SK-N-SH treated with all-trans-retinoic acid at 6 μM for 48 hours (cell line): ENCODE measurements at places on chromosomes 5 and 9.

DNA sequence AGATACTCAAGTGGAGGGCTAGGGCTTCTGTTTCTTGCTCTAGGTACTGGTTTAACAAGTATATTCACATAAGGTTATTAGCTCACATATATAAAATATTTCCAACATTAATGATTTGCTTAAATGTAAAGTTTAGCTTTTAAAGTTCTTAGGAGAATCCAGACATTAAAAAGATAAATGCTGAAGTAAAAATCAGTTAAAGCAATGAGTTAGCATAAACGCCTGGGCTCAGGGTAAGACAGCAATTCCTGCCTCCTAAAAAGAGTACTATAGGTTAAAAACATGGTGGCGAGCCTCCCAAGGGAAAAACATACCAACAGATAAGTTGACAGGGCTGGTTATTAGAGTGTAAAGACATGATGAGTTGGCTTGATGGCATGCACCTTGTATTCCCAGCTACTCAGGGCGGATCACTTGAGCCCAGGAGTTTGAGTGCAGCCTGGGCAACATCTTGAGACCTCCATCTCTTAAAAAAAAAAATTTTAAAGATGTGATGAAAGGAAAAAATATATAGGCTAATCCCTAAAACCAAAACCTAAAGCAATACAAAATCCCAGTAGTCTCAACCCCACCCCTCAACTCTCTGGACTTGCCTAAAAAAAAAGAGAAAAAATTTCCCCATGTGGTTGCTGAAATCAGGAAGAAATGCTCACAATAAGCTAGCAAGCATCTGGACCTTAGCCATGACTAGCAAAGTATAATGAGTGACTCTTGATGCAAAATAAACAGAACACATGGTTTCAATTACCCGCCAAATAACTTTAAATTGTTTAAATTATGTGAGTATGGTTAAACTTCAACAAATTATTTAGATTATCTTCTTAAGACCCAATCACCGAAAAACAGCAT is 3.6 kb downstream of the GOLPH3 start:
- no peak for ATAC-seq

GRCh38 chr5:3931976-3932375 is 336.3 kb downstream of the IRX1 start:
- ATAC-seq: no peak

- no peak for ATAC-seq
Measured at GRCh38 chr9:135644631-135645218, 5.4 kb upstream of the GLT6D1 start.

GRCh38 chr5:36741128-36741527 is 134.7 kb downstream of the SLC1A3 start:
- no peak for ATAC-seq

- ATAC-seq: no peak
Measured at GRCh38 chr9:15453956-15454355, 31.3 kb downstream of the SNAPC3 start.

DNA sequence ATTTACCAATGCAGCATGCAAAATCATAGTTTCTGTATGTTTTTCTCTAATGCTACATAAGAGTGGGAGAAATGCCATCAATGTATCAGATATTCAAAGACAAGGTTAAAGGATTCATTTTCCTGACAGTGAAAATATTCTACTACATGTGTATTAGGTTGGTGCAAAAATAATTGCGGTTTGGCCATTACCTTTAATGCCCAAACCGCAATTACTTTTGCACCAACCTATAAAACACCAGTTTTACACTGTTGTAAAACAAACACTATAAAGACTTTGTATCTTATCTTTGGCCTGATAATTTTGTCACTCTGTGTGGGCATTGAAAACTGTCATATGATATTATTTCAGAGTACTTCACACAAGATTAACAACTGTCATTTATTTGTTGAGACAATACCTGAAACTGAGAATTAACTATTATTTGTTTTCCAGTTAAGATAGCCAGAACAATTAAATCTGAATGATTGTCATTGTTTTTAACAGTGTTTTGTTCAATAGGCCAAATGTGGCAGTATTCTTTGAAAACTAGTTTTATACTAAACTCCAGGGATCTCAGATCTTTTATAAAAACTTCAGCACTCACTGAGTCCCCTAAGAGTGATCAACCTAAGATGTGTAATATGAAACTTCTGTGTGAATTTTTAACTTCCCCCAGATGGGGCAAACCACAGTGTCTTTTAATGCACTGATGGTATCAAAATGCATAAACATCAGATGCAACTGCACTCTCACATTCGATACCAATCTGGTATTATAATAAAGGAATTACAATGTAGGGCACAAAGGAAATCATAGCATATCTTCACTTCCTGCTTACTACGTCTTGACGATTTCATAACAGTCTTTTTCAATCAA is 53.8 kb upstream of the FBN2 start:
- ATAC-seq: peak; percentile 60

GRCh38 chr9:34929506-34930102 is 28.5 kb upstream of the PHF24 start:
- ATAC-seq: peak; percentile 83

GRCh38 chr9:33044677-33045282 is 19.7 kb downstream of the DNAJA1 start:
- ATAC-seq: peak; percentile 13

- ATAC-seq: peak; percentile 48; the same call in 2 of the 3 replicates
Measured at GRCh38 chr5:67255881-67256280, 59.3 kb upstream of the CD180 start.
